ENCODE measurements at places on chromosomes 12 and 14. TPM values are rescaled to one million over a fixed set of nuclear protein-coding genes. Genes with fewer than 3 reads are reported as not detected.

GRCh38 chr14:90300611-90301047, 31.1 kb downstream of the NRDE2 start:
- DNase-seq = no peak

DNA sequence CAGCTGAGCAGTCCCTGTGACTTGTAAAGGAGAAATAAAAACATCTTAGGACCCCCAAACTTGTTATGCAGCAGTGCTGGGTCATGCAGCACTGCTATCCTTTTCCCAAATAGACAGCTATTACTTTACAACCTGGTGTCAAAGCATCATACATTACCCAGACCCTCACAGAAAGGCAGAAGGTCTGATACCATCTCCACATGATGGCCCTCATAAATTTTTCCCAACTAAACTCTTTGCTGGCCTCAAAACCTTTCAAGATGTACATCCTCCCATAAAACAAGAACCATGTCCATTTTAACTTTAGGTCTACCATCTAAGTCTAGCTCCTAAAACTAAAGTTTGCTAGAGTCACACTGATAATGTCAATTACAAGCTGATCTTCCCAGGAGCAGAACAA, 8.7 kb upstream of the RESF1 start:
- DNase-seq = no peak

GRCh38 chr12:31526158-31526546, 64.8 kb downstream of the DENND5B start:
- no peak for DNase-seq

GRCh38 chr12:20455001-20455706, 86.8 kb downstream of the PDE3A start:
- DNase-seq = no peak

DNA sequence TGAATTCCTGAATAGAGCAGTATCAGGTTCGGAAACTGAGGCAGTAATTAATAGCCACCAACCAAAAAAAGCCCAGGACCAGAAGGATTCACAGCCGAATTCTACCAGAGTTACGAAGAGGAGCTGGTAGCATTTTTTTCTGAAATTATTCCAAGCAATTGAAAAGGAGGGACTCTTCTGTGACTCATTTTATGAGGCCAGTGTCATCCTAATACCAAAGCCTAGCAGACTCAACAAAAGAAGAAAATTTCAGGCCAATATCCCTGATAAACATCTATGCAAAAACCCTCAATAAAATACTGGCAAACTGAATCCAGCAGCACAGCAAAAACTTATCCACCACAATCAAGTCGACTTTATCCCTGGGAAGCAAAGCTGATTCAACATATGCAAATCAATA, 202.3 kb upstream of the SLC16A7 start:
- DNase-seq = no peak

DNA sequence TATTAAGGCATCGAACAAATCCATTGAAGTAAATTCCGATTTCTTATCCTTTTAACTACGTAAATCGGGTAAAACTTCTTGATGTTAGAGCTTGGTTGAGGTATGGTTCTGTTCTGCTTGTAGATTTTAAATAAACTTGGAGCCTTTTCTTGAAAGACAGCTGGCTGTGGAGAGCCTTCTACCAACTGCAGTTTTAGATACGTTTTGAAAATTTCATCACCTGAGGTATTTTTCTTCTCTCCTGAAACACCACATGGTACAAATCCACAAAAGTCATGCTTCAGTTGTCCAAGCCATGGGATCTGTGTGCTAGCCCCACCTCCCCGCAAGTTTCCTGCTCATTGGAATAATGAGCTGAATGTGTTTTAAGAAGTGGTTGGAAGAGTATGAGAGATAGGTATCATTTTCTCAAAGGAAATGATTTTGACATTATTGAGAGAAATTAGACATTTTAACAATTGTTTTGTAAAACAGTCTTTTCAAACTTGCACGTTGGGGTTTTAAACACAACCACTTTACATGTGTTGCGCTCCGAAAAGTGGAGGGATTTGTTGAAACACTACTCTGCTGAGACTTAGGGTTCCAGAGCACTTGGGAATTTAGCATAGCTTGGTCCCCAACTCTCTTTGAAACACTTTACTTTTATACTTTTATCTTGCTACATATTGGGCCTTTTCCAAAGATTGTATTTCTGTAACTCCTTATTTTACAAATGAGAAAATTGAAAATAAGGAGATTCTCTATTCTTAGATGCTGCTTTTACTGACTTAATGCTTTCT, 1.4 kb downstream of the PPM1A start:
- no peak for DNase-seq

GRCh38 chr12:14774074-14774905, 29.0 kb downstream of the WBP11 start:
- DNase-seq = peak; percentile 97

- no peak for DNase-seq
These were observed 217.9 kb upstream of the BTG1 start for GRCh38 chr12:92363295-92364146.

GRCh38 chr14:37601865-37602264, 6.4 kb downstream of the TTC6 start:
- no peak for DNase-seq

GRCh38 chr12:106239241-106239950, 8.4 kb downstream of the CKAP4 start:
- DNase-seq = no peak

GRCh38 chr12:29212682-29213403, 63.8 kb downstream of the FAR2 start:
- DNase-seq = no peak

- DNase-seq = no peak
These were observed 4.5 kb upstream of the PRR4 start for GRCh38 chr12:10853776-10854175.

- DNase-seq = no peak
These were observed 60.9 kb downstream of the MYF5 start for GRCh38 chr12:80777587-80777986.

- no peak for DNase-seq
These were observed 35.4 kb downstream of the TAOK3 start for GRCh38 chr12:118337194-118337838.

GRCh38 chr12:14701809-14702568, 5.6 kb upstream of the GUCY2C start:
- no peak for DNase-seq

The RERGL gene
- 1.9 TPM for total RNA-seq

The IL26 gene
- not detected for total RNA-seq

The RGS6 gene
- 0.42 TPM for total RNA-seq

The KRT72 gene
- not detected for total RNA-seq

The RNASE12 gene
- not detected for total RNA-seq

The CTSG gene
- 0.82 TPM for total RNA-seq

All from psoas muscle (tissue), 8 donors.